ENCODE measurements at places on chromosomes 2 and 18.

DNA sequence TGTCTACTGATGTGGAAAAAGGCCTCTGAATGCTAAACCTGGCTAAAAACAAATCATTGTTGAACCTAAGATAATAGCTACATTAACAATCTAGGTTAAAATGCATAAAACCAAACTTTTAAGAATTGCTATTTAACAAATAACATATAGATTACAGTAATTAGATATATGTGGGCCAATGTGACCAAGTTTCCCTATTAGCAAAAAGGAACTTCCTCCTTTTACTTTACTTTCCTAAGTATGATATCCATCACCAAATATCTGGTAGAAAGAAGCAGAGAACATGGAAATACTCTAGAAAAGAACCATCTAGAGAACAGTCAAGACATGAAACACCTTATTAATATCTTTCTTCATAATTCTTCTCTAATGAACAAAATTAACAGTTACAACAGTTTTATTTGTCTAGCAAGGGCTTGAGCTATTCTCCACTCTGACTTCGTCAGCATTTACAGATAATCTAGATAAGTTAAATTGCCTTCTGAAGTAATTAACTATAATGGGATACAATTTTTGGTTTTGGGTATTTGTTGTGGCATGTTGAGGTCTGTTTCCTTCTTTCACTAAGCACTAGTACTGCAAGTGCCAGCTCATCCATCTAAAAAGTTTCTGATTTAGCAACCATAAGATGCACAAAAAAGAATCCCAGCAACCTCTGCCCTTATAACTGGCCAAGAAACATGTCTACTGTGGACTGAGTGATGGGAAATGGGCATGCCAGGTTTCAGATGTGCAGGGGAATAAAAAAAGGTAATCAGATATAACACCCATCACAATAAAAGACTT, 53.3 kb downstream of the MEMO1 start:
- no peak for DNase-seq

DNA sequence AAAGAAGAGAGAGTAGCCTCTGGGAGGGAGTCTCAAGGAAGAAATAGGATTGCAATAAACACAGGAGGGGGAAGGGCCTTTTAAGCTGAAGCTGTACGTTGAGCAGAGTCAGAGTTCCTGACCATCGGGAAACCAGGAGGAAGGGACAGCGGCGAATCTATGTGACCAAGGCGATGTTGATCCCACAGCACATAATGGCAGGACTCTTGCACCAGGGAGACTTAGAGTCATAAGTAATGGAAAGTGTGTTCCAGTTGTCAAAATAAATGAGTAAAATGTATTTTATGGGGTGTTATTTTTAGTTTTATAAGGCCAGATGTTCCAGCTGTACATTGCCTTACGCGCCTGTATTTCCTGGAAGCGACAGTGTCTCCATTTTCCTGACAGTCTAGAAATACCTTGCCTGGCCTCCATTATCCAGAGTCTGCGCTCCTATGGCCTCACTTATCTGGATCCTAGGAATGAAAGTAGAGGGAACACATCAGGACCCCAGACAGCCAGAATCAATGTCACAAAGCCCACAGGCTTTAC, 152.8 kb upstream of the COPS8 start:
- no peak for DNase-seq

DNA sequence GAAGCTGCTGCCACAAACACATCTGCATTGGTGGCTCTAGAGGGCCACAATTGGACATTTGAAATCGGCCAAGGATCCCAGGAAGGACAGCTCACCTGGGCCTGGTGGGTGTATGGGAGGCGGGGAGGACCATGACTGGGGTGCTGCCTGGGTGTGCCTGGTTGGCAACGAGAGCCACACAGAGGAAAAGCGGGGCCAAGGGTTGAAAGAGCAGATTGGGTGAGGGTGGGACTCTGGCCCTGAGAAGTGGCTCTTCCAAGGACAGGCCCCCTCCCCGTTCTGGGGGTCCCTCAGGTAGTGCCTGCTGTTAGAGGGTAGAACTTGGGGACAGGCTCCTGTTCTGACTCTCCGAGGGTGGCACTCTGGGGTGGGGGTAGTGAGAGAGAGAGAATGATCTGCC, 102.9 kb downstream of the CLIP4 start:
- no peak for DNase-seq

DNA sequence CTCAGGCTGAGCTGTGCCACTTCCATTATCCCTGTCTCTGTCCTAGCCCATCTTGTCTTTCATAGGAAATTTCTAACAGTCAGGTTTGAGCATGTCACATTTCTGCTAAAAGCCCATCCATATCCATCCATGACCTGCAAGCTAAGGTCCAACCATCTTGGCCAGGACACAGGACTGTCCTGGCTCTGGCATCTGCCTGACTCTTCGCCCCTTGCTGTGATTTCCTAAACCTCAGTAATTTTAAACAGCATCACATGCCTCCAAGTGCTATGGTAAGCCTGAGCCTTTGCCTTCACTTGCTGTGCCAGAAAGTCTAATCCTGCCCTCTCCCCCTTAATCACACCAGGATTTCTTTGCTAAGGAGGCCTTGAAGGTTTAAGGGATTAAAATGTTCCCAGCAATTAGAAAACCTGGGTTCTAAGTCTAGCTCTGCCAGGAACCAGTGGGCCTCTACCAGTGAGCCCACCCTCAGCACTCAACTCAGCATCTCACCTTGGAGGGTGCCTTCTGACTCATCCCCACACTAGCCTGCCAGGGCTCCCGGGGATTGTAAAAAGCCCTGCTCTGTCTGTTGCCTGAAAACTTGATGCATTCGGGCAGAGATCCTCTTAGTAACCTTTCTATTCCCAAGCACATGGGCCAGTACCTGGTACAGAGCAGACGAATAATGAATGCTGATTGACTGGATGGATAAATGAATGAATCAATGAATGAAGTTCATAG, 411.0 kb downstream of the LRATD1 start:
- no peak for DNase-seq

- no peak for DNase-seq
These were observed 177.1 kb downstream of the RNF144A start for GRCh38 chr2:7094231-7094741.

- no peak for DNase-seq
These were observed 22.4 kb upstream of the CCBE1 start for GRCh38 chr18:59719544-59720181.

GRCh38 chr18:35477497-35477896, 20.3 kb downstream of the INO80C start:
- DNase-seq = no peak

GRCh38 chr2:221612161-221612560, 40.1 kb upstream of the EPHA4 start:
- no peak for DNase-seq

- no peak for DNase-seq
These were observed 1.7 kb downstream of the CYBRD1 start for GRCh38 chr2:171524018-171524401.

GRCh38 chr2:24515335-24515734, 24.3 kb downstream of the NCOA1 start:
- DNase-seq = no peak

- DNase-seq = no peak
These were observed 30.3 kb downstream of the TANC1 start for GRCh38 chr2:158998551-158999248.

DNA sequence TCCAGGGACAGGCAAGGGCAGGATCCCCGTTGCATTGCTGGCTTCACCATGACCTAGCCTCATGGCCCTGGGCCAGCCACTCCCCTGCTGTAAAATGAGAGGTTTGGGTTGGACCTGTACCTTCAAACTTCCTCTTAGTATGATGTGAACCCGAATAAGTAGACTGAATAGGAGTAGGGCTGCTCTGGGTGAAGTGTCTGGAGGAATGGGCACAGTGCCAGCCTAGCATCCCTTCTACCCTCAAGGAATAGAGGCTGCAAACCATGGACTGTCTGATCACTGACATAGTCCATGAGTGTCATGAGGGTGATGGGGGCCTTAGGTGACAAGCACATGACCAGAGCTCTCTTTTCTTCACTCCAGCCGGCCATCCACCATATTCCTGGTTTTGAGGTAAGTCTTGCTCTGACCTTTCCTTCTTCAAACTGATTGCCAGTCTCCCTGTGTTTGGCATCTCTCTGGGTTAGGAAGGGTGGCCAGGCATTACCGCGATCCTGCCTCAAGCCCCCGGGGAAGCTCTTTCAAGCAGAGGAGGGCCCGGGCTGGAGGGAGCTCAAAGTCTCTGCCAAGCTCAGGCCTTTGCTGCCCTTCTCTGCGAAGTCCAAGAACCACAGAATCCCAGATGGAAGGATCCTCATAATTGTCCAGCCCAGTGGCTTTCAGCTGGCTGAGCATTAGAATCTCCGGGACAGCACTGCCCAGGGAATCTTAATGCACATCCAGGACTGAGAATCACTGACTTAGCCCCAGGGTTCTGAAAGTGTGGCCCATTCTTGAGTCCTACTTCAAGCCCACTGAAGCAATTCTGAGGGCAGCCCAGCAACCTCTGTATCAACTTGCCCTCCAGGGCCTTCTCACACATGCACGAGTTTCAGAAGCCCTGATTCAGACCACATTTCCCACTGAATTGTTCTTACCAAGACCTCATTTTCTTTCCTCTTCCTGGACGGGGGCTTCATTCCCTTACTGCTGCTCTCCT, 148.1 kb downstream of the DYSF start:
- no peak for DNase-seq

- DNase-seq = no peak
These were observed 32.7 kb downstream of the SFT2D3 start for GRCh38 chr2:127733816-127734537.

DNA sequence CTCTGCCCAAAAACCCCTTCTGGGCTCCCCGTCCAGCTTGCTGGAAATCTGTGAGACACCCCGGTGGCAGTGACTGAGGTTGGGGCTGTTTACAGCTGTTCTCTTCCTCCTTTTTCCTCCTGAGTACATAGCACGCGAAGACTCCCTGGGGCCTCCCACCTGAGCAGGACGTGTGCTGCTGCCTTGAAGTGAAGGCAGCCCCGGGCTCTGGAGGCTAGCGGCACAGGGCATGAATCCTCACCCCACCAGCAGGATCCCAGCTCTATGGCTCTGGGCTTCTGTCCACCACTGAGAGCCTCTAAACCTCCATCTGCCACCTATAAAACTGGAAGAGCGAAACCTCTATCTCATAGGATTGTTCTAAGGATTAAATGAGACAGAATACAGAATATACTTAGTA, 182.5 kb downstream of the TMEM163 start:
- no peak for DNase-seq
